GM23248 (cell line): ENCODE measurements at places on chromosomes 6 and 20.

GRCh38 chr6:109788687-109789086 lies 97.6 kb downstream of the FIG4 start:
- peak; percentile 51 for DNase-seq

DNA sequence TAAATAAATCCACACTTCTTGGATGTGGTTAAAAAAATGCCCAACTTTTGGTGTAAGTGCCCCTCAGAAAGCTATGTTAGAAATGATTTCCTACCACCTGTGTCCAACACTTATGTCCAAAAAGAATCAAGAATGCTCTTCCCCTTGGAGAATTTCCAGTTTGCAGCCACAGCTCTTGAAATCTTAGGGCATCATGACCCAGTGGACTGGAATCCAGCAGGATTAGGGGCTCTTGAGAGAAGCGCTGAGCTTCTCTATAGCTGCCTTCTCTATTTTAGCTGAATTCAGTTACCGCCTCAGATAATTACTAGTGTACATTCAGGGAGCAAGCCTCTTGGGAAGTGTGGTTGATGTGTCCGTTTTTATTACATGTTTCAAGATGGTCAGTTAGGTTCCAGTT lies 2.5 kb downstream of the PHACTR1 start:
- no peak for DNase-seq

DNA sequence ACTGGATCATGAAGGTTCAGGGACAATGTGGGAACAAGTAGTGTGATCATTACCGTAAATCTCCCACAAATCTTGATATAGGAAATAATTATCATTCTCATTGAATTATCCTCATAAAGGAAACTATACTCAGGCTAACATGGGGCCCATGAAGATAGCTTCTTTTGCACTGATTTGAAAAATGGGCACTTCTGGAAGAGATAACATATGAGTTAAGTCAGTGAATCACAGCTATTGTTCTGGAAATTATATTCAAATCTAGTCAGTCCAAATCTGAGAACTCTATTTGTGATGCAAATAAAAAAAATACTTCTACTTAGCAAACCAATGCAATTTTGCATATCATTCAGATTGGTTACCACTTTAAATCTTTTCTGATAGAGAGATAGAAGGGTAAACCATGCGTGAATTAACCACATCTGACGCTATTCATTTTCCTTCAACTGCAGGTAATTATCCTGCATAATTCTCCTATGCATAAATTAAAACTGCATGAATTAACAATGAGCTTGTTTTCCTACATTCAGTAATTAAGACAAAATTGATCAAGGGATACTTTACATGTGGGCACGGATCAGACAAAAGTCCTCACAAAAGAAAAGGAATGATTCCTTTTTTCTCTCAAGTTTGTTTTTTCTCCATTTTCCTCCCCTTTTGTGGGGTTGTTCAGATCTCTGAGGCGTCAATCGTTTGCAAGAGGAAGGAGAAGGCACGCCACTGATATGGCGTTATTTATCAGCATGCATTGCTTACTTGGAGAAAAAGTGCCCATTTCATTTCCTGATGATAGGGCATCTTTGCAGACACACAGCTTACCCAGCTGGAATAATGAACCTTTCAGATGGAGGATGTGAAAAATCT lies 36.4 kb downstream of the RIPOR2 start:
- DNase-seq = no peak

DNA sequence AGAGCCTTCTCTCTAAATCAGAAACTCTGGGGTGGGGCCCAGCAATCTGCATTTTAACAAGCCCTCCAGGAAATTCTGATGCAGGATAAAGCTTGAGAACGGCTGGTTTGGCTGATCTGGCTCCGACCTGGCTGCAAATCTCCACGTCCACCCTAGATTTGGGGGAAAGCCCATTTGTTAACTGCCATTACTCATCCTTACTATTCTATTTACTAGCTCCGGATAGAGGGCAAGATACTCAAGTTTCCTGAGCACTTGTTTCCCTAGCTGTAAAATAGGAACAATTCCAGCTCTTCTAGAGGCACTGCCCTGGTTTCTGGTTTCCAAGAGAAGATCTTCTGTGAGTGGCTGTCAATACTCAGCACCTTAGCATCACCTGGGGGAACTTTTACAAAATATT lies 44.4 kb downstream of the DAAM2 start:
- DNase-seq = peak; percentile 62

GRCh38 chr20:54624706-54625390 lies 149.5 kb downstream of the DOK5 start:
- no peak for DNase-seq

GRCh38 chr6:166957087-166957804 lies 896 bp upstream of the RNASET2 start:
- DNase-seq = peak; percentile 58

GRCh38 chr6:44797746-44798145 lies 410.2 kb downstream of the CDC5L start:
- no peak for DNase-seq

GRCh38 chr6:136961848-136962247 lies 39.7 kb downstream of the SLC35D3 start:
- no peak for DNase-seq

DNA sequence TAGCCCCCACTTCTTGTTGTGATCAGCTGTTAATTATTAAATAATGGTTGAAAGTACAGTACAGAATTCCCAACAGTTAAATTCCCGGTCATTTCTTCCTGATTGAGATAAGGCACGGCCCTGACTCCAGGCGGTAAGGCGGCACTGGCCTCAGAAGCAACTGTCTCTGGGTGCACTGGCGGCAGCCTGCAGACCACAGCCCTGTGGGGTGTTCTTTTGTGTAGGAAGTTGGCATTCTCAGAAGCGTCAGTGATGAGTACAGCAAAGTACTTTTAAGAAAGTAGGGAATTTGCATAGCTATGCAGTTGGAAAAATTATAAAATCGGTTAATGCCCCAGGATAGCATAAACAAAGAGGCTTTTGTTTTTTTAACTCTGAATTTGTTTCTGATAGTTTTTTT lies 50.5 kb downstream of the SAMD5 start:
- no peak for DNase-seq

- no peak for DNase-seq
Observed at GRCh38 chr6:122753000-122753687, 26.4 kb upstream of the FABP7 start.

- peak; percentile 2 for DNase-seq
Observed at GRCh38 chr6:158316022-158316421, 3.8 kb downstream of the TULP4 start.

DNA sequence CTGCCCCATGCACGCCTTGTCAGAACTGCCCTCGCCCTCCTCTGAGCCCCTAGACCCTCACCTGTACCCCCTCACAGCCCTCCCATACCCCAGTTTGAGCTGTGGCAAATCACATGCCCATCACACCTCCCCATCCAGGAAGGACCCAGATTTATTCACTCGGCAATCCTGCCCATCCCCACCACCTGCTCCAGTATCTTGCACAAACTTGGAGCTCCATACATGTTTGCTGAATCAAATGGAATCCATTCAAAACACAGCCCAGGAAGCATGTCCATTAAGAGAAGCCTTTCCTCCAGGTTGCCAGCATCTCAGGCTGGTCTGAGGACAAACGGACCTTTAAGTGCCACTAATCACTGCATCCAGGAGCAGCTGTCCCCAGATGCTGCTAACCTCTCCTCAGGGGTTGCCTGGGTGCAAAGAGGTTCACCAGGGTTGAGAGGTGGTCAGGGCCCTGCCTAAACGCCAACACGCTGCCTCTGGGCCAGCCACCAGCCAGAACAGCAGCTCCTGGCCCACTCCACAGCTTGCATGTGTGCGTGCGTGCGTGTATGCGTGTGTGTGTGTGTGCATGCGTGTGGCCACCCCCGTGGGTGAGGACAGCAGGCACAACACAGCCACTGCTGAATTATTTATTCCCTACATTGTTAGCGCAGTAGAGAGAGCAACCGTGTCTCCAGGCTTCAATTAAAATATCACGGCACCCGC lies 31.0 kb downstream of the GRM4 start:
- no peak for DNase-seq

DNA sequence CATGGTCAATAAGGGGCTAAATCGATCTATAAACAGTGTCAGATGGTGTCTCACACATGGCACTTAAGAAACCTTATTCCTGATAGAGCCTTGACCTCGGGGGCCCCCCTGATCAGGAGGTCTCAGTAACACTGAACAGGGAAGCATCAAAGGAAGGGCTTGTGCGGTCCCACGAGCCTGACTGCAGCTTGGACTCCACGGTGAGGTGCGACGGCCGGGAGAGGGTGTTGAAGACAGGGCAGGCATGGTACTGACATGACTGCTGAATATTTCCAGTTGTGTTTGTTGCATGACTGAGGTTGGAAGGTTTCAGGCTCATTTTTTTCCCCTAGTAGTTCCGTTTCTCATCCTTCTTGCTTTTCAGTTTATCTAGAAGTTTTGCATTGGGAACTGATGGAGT lies 107.1 kb upstream of the JAG1 start:
- no peak for DNase-seq

DNA sequence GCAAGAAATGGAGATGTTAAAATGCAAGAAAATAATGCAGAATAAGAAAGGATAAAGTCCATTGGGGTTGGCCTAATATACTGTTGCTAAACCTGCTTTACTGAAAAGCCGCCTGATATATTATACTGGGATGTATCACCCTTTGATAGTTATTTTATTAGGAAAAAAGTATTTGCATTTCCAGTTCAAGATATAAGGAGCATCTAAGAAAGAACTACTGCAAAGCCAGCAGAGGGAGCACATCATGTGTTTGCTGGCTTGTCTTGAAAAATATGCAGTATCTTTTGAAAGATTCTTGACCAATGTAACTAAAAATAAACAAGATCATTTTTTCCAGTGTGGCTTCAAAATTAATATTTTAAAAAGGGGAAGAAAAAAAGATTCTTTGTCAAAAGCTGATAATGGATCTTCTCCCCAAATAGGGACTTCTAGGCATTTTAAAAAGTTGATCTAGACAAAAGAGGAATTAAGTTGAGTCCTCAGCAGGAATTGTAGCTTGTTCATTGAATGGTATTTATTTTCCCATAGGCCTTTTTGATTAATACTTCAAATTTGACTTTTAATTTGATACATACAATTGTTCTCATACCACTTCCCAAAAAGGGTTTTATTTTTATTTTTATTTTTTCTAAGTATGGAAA lies 214.9 kb downstream of the ZFAND3 start:
- DNase-seq = peak; percentile 63

GRCh38 chr6:116405138-116405537 lies 34.4 kb downstream of the DSE start:
- peak; percentile 83 for DNase-seq

DNA sequence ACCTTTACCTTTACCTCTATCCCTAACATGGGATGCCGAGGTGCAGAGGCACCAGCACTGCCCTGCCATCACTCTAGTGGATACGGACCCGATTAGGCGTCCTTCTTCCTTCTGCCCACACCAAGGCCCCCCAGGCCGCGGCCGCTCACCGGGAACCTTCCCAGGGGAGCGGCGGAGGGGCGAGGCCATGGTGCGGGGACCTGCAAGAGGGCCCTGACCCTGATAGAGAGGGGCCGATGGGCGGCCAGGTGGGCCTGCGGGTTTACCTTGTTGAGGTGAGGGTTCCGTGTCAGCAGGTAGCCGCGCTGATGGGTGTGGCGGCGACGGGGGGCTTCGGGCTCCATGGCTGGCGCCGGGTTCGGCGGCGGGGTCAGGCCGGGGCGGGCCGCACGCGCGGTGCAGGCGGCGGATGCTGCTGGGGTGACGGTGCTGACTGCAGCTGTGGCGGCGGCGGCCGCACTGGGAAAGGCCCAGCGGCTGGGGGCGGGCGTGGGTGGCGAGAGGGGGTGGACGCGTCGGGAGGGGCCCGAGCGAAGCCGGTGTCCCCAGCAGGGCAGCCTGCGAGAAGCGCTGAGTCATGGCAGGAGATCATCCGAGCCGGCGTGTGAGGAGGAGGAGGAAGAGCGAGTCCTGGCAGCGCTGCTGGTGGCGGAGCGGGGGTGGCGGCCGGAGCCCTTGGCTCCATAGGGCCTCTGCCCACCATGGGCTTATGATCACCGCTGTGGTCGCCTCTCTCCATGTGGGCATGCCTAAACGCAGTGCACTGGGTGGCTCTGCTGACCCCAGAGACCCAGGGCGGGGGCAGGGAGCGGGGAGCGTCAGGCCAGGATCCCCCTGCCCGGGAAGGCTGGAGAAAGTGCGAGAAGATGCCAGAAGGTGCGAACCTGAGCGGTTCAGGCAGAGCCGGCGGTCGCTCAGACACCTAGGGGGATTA lies at the start of gene ME1:
Gene ME1 (minus strand): TSS at position 441 of the 934 bp plus-strand sequence. CDS start 97 bp downstream, at position 344.
- DNase-seq = peak; percentile 84

DNA sequence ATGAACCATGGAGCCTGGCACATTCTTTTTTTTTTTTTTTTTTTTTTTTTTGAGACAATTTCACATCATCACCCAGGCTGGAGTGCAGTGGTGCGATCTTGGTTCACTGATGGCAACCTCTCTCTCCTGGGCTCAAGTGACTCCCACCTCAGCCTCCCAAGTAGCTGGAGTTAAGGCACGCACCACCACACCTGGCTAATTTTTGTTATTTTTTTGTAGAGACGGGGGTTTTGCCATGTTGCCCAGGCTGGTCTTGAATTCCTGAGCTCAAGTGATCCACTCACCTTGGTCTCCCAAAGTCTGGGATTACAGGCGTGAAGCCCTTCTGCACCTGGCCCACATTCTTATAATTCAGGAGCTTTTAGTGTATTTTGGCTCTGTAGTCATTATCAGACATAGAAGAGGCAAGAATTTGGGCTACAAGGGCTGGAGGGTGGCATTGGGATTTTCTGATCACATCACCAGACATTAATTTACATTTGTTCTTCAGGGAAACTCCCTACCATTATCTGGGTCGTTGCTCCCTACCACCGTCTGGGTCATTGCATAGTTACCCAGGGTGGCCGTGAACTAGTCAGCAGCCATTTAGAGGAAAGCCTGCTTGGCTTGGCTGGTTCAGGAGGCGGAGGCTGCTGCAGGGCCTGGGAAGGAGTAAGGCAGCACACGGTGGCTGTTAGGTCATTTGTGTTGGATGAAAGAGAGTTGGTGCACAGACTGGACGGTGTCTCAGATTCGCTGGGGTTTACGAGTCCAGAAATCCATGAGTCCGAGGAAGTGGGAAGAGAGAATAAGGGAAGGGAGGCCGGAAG lies 17.6 kb downstream of the ARID1B start:
- DNase-seq = no peak

DNA sequence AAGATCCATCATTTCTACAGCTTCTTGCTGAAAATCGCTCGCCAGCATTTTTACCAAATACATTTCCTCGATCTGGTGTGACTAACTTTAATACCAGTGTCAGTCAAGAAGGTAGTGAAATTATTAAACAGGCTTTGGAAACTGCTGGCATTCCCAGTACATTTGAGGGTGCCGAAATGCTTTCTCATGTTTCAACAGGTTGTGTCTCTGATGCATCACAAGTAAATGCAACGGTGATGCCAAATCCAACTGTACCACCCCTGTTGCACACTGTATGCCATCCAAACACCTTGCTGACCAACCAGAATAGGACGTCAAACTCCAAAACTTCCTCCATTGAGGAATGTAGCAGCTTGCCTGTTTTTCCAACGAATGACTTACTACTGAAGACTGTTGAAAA lies 64.4 kb upstream of the SMIM8 start:
- no peak for DNase-seq

DNA sequence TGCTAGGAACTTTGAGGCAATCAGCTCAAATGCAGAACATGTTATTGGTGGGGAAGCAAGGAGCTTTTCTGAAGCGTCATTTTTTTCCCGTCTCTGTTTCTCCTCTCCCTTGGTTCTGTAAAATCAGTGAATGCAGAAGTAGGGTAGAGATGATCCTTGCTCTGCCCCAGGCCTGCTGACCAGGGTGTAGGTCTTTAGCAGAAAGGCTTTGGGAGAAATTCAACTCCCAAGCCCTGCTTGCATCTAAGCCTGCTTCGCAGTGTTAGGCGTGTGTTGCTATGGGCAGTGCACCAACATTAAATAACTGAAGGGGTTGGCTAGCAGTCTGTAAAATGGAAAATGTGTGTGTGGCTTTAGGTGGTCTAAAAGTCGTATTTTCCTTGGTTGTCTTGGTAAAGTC lies 45.9 kb downstream of the SASH1 start:
- no peak for DNase-seq
